ENCODE measurements at places on chromosomes 4 and X.

DNA sequence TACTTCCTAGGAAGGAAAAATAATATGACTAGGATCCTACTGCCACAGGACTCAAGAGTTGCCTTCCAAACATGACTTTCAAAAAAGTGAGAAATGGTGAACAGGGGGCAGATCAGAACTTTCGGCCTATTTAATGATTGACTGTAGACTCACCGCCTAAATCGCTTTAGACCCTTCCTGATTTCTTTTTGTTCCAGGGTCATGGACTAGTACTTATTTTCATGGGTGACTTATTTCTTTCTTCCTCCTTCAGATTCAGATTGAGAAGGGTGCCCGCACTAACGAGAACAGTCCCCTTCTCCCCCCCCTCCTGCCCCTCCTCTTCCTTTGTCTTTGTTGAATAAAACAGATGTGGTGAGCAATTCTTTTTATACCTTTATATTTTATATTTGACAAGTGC lies 48.0 kb upstream of the KLHL8 start:
- no peak for DNase-seq

- peak; percentile 74 for DNase-seq
Measured at GRCh38 chrX:103440621-103441020, 64.3 kb downstream of the BEX3 start.

- no peak for DNase-seq
Measured at GRCh38 chrX:137194164-137194563, 160.4 kb upstream of the GPR101 start.

DNA sequence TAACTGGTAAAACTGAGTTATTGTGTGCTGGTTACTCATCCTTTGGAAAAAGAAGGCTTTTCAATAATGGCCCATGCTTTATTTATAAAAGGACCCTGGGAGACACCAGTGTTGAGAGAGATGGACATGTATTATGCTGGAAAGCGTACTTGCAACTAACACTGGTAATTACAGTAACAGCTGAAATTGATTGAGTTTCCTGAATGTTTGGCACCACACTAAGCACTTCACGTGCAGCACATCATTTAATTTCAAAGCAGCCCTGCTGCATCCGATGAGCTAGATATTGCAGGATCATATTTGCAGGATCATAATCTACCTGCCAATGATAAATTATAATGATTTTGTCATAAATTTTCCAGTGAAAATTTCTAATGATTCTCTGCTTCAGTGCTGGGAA lies 81.5 kb downstream of the QRFPR start:
- no peak for DNase-seq

DNA sequence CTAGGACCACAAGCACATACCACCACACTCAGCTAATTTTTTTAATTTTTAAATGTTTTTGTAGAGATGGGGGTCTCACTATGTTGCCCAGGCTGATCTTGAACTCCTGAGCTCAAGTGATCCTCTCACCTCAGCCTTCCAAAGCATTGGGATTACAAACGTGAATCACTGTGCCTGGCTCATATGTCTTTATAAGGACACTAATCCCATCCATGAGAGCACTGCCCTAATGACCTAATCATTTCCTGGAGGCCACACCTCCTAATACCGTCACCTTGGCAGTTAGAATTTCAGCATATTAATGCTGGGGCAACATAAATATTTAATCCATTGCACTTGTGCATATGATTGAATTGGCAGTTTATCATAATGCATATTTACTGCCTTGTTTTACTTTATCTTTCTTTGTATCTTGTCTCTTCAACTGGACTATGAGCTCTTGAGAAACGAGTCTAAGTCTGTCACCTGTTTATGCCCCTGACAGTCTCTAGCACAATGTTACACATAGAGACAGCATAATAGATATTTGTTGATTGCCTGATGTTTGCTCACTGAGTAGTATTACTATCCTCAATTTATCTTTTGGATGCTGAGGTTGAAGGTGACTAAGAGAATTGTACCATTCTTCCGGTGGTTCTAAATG lies 172.0 kb downstream of the AASDH start:
- DNase-seq = peak; percentile 5

DNA sequence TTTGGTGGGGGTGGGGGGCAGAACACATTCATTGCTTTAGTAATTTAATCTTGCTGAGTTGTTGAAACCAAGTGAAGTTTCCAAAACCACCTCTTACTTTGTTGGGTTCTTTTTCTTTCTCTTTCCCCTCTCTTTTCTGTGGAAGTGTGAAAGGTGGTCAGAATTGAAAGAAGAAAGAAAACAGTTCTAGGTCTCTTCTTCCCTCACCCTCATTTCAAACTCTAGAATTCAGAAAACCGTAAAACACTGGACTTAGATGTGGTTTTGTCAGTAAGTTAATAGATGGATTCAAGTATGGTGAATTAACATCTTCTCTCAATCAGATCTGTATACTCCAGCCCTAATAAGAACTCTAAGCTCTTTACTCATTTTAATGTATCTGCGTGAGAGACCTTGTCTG lies 23.7 kb downstream of the PLP1 start:
- DNase-seq = no peak

GRCh38 chr4:165331359-165331758 lies 3.9 kb downstream of the MSMO1 start:
- peak; percentile 44 for DNase-seq

GRCh38 chrX:153744210-153745066 lies 19.6 kb upstream of the PLXNB3 start:
- DNase-seq = no peak

- peak; percentile 99 for DNase-seq
Measured at GRCh38 chr4:145954924-145955339, 16.3 kb upstream of the ZNF827 start.

Data from fibroblast of lung (primary cell).